ENCODE measurements at places on chromosomes 1 and 21.

DNA sequence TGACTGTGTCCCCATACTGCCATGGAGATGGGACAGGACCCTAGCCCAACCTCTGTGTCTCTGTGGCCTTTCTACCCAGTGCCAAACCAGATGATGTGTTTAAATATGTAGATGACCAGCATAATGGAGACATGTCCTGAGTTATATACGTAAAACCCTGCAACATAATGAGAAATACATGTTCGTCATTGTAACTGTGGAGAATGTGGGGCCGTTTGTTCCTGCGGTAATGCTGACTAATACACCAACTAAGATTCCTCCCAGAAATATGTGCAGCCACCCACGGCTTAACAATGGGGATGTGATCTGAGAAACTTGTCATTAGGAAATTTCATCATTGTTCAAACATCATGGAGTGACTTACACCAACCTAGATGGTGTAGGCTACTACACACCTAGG lies 71.7 kb upstream of the SIM2 start:
- DNase-seq: no peak

- DNase-seq: no peak
Observed at GRCh38 chr1:204509186-204509635, 7.0 kb upstream of the MDM4 start.

GRCh38 chr1:31208361-31208945 lies 31.2 kb downstream of the NKAIN1 start:
- no peak for DNase-seq

DNA sequence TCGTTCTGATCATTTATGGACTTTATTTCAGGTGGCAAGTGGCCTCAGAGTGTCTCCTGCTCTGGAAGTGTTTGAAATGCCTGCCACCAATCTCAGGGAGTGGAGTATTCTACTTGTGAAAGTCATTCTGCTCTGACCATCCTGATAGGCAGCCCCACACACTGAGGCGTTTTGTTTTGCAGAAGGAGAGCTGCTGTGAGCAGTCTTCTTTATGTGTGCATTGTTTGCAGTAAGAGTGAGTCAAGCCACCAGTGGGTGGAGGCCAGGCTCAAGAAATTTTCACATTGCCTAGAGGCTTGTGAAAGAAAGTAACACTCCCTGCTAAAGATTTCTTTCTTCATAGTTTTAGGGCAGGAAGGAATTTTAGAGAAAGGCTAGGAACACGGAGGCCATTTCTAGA lies 204.4 kb downstream of the SLC35F3 start:
- no peak for DNase-seq

- no peak for DNase-seq
Observed at GRCh38 chr1:37691497-37692077, 729 bp upstream of the CDCA8 start.

- DNase-seq: no peak
Observed at GRCh38 chr1:67711158-67711854, 26.3 kb downstream of the GADD45A start.

GRCh38 chr1:61757950-61758349 lies 15.7 kb downstream of the PATJ start:
- DNase-seq: no peak

DNA sequence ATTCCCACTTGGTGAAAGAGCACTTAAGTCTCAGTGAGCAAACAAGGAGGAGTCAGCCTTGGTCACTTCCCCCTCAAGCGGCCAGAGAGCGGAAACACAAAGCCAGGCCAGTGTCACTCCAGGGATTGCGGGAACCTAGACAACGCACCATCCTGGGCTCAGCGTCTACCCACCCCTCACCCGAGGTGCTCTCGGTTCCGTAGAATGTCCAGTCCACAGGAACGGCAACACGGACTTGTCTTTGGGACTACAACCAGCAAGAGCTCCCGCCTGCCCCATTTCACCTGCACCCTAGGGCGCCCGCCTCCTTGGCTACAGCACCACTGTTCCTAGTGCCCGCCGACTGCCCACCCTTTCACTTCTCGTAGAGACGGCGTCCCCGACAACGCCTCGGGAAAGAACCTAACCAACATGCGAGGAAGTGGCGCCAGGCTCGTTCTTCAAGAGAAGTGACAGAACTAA lies 509 bp downstream of the GDAP2 start:
- peak; percentile 2 for DNase-seq

GRCh38 chr21:42942244-42942643 lies 16.8 kb upstream of the ERVH48-1 start:
- DNase-seq: no peak

GRCh38 chr1:79817031-79817560 lies 810.6 kb upstream of the ADGRL4 start:
- DNase-seq: no peak

GRCh38 chr1:74995821-74996220 lies 138.4 kb upstream of the LHX8 start:
- no peak for DNase-seq

DNA sequence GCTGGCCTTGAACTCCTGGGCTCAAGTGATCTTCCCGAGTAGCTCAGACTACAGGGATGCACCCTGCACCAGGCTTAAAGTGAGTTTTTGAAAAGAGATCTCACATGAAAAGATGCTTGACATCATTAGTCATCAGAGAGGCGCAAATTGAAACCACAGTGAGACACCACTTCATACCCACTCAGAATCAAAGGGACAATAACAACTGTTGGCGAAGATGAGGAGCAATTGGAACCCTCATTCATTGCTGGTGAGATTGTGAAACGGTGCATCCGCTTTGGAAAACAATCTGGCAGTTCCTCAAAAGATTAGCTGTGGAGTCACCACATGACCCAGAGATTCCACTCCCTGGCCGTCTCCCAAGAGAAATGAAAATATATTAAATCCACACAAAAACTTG lies 122.3 kb downstream of the PGBD5 start:
- DNase-seq: no peak

DNA sequence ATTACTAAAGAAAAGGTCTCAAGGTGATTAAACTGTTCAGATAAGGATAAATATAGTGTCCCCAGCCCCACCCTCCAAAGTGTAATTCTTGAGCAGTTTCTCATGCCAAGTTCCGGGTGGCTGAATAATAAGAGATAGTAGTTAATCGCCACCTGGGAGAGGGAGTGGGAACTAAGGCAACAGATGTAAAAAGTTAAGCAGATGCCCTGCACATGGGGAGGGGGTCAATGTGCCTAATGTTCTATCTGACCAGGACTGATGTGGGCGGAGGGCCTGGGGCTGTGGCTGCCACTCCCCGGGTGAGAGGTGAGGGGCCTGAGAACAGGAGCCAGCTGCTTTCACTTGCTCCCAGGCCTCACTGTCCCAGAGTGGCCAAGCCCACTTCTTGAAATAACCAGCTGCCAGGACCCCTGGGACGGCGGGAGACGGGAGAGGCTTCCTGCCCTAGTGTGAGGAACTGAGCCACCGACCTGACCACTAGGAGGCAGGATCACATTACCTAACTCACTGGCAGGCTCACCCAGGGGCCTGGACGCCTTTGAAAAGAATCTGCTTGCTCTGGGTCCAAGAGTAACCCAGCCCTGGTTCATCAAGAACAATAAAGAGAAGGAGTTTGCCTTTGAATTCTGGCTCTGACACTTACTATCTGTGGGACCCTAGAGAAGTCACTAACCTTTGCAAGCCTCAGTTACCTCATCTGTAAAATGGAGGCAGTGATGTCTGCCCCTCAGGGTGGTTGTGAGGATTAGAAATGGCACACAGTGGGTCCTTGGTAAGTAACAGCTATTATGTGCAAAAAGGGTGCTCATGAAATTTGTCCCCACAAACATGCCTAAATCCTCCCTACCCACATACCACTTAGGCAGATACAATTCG lies 179.2 kb downstream of the ATG4C start:
- DNase-seq: no peak

DNA sequence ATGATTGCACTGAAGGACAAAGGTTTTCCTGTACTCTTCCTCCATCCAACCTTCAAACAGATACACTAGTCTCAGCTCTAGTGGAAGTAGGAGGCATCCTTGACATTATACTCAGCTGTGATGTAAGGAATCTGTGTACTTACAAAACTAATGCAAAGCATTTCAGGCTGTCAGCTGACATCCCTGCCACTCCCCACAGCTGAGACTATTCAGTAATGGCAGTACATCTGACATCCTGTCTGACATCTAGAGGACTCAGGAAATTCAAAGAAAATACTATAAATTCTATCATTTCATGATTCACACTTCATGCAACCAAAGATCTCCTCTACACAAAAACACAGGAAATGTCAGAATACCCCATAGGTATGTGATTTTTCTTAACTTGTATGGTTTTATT lies 325.8 kb downstream of the SMYD3 start:
- no peak for DNase-seq

GRCh38 chr1:25629836-25630235 lies 13.2 kb downstream of the MAN1C1 start:
- no peak for DNase-seq

GRCh38 chr21:46633566-46633965 lies 1.9 kb upstream of the PRMT2 start:
- DNase-seq: no peak

DNA sequence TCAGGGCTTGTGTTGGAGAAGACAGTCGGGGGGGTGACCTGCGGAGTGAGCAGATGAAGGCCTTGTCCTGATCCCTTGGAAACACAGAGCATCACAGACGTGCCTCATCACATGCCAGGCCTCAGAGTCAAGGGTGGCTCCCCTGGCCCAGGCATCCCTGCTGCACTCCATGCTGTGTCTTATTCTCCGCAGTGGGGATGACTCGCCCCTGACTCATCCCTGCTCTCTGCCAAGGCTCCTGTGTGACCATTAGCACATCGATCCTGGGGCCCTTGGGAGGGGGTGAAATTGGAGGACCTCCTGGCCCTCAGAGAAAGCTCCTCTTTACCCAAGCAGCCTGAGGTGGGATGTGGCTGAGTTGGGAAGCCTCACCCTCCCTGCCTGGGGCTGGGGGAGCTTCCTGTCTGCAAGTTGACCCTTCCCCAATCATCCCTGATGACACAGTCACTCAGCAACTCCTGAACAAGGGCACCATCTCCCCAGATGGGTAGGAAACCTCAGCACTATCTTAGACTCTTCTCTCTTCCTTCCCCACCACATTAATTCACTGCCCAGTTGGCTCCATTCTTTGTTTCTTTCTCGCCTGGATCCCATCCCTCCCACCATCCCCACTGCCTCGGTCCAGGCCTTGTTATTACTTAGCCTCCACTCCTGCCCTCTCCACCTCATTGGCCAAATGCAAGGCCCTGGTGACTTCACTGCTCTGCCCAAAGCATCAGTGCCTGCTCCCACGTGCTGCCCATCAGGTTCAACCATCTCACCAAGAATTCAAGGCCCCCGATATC lies 74.6 kb downstream of the CAMK2N1 start:
- no peak for DNase-seq

DNA sequence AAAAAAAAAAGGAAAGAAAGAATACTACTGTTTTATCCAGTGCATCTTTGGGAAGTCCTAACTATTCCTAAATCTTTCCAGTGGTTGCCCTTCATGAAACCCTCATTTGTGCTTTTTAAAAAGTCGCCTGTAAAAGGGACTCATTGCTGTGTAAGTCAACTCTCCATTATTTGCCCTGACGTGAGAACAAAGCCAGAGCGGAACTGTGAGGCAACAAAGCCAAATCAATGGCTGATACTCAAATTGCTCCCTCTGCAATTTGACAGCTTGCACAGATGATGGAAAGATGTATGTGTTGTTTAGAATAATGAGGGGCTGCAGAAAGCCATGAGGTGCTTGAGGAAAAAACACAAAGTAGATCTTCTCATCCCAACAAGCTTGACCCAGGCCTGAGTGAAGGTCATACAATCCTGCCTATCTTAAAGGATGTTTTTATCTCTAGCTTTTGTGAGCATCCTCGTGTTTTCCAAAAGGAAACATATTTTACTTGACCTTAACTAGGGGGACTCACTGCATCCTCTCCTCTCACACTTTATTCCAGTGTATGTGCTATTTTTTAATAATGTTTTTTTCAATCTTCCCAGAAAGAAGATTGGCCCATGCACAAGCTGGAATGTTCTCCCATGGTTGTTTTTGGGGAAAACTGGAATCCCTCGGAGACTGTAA lies 33.4 kb downstream of the SMYD2 start:
- no peak for DNase-seq

- DNase-seq: no peak
Observed at GRCh38 chr1:32757213-32757895, 54.8 kb upstream of the SYNC start.

Measured in stimulated activated CD8-positive, alpha-beta memory T cell treated with anti-CD3 and anti-CD28 coated beads, Interleukin-15, amount 100 ng/mL, for 1 hour (primary cell).